ENCODE measurements at places on chromosomes 6 and 20.
A peak's percentile ranks its signal among the peaks of the same experiment; 100 is the strongest.

DNA sequence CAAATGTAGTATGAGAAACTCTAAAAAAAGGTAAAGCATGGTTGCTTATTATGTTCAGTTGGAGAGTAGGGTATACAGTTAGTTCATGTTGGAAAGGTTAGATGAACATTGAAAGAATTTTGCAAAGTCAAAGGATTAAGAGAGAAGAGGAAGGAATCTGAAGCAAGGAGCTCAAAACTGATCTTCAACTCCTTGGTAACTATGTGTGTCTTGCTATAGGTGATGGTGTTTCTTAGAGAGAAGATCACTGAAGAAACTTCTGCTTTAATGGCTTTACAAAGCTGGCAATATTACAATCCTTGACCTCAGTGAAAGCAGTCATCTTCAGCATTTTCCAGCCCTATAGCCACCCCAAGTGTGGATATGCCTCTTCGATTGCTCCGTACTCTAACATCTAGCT, 4.7 kb downstream of the HLA-DRA start:
- no peak for DNase-seq

DNA sequence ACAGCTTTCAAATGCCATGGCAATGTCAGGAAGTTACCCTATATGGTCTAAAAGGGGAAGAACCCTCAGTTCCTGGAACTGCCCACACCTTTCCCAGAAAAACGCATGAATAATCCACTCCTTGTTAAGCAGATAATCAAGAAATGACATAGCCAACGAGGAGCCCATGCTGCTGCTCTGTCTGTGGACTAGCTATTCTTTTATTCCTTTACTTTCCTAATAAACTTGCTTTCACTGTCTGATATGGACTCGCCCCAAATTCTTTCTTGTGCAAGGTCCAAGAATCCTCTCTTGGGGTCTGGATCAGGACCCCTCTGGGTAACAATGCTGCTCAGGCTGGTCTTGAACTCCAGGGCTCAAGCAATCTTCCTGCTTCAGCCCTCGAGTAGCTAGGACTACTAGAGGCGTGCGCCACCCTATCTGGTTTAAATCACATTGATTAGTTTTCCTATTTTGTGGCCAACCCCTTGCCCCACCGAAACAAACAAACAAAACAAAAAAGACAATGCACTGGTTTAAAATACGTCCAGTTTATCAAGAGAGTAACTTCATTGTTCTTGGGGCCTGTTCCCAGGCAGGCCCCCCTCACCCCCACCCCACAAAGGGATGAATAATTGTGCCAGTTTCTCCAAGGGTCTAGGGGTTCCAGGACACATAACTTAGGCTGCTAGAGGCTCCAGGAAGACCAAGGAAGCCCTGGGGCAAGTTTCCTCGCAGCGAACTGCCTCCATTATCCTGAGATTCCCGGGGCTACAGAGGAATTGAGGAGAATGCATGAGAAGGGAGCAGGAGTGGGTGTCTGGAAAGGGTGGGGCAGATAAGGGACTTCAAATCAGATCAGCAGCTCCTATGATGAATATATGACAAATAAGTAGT, 10.1 kb upstream of the AKAP12 start:
- DNase-seq: peak; percentile 9

GRCh38 chr20:39874049-39874893, 814.8 kb downstream of the MAFB start:
- DNase-seq: no peak

DNA sequence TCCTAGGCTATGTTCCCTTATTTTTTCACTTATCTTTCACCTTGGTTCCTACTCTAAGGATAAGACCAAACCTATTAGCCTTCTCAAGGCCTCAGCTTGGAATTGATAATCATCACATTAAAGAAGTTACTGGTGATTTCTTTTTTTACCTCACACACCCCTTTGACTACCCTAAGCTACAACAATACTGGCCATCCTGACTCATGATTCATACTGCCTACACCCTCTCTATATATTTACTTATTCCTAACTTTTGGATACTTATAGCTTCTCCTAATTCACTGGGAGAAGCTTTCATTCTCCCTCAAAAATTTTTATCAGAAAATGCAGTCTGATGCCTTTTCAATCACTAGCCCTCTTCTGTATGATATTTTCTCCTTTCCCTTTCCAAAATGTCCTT, 256.1 kb downstream of the TBX18 start:
- DNase-seq: no peak

GRCh38 chr20:25065625-25066338, 7.8 kb upstream of the ACSS1 start:
- peak; percentile 52 for DNase-seq

DNA sequence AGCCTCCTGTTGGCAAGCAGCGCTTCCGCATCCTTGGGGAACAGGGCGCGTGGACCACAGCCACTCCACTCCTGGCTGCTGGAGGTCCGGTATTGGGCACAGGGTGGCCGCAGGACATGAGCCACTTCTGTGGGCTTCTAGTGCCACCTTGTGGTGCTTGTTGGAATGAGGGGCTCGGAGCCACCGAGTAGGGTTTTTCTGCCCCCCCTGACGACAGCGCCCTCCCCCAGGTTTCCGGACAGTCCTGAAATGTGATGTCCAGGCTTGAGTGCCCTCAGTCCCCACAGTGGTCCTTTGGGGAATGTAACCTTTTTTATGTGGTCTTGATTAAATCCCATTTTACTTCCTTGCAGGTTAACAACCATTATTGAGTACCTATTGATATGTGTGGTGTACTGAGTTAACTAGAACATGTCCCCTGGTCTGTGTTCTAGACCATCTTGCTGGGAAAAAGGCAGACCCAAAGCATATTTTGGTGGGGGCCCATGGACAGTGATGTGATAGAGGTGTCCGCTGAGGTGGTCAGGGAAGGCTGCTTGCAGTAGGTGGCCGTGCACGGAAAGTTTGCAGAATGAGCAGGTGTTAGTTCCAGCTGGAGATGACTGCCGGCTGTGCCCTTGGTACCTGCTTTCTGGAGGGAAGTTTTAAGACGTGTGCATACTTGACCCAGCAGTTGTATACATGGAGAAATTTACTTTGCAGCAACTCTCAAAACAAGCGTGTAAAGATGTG, 70.0 kb downstream of the PTPN1 start:
- DNase-seq: peak; percentile 56

GRCh38 chr6:122609881-122610689, at the start of gene PKIB:
Gene PKIB (plus strand): TSS chr6:122610405. CDS start chr6:122717795, 107,390 bp downstream.
- peak; percentile 31 for DNase-seq

DNA sequence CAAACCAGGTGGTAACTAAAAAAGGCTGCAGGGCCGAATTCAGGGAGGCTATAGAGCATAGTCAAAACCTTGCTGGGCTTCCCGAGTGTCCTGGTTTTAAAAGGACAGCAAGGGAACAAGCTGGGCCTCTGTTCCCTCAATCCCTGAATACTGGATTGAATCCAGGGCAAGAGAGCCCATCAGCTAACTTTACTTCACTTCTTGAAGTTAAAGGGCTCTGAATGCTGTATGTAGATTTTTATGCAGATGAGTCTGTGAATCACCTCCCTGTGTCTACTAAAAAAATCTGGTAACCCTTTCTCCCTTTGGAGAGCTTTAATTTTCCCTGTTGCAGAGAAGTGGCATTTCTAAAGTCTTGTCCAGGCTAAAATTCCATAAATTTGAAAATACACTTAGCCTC, 29.5 kb downstream of the LYRM4 start:
- no peak for DNase-seq

- no peak for DNase-seq
Observed at GRCh38 chr6:20876036-20876435, 341.8 kb downstream of the CDKAL1 start.
